Activated naive CD4-positive, alpha-beta T cell treated with anti-CD3 and anti-CD28 coated beads, Interleukin-2, amount 50 U/mL, for 16 hours (primary cell): ENCODE measurements at places on chromosomes 4 and X.

DNA sequence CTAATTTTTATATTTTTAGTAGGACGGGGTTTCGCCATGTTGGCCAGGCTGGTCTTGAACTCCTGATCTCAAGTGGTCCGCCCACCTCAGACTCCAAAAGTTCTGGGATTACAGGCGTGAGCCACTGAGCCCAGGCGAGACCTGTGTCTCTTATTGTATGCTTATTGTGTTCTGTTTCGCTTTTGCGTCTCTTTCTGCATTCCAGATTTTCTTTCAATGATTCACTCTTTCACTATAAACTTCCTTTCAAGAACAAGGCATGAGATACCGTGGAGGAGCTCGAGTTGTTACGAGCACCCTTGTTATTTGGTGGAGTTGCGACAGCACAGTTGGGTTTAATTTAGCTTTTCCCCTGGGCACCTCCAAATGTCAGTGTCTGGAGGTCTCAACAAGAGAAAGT is 366.7 kb upstream of the FAT1 start:
- DNase-seq = no peak

DNA sequence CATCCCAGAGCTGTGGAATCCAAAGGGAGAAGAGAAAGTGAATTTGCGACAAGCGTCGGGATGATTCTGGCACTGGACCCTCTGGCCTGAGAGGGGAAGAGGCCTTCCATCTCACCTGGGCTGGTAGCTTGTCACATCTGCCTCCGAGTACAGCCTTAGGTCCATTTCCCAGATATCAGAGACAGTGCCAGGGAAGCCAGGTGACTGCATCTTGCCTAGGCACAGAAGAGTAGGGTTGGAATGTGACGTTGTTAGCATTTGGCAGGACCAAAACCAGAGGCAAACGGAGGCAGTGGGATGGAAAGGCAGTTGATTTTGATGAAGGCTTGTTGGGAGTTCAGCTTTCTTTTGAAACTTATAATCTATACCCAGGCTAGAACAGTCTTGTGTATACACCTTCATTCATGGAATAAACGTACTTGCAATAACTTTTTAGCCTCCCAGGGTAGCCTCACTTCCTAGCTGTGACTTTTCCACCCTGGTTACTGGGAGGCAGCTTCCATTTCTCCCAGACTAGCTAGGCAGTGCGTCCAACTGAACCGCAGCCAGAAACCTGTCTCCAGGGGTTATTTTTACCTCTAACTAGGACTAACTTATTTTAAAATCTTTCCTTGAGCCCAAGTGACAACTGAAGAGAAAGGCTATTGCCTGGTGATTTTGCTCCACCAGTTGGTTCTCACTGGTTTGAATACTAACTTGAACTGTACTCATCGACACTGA is 5.9 kb downstream of the SOD3 start:
- DNase-seq = no peak

DNA sequence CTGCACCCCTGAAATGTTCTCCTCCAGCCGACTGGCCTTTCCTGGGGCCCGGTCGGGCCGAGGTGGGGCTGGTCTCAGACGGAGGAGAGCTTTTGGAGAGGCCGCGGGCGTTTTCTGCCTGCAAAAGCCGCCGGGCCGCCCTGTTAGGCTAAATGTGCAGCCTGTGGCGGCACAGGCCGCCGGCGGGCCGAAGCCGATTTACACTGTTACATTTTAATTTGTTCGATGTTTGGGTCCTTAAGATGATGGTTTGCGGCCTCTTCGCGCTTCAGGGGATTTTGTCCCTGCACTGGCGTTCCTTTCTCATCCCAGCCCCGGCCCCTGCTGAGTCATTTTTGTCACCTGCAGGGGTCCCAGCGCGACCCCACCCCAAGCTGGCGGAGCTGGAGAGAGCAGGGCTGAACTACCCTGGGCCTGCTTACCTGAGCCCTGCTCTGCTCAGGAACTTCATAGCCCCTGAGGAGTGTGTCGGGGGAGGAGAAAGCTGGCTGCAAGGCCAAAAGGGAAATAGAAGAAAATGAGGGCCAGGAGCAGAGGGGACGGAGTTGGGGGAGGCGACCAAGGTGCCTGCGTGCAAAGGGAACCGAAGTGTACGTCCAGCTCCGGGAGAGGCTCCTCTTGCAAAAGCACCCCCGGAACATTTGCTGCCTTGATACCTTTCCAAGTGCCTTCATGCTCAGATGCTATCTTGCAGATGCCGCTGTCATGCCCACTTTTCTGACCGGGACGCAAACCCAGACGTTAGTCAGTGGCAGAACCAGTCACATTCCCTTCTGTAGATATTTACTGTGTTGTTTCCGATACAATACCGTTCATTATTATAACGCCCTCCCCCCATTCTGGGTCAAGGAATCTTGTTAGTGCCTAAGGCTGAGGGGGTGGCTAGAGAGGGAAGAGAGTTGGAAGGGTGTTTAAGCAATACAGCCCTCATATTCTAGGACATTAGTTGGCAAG is 977 bp upstream of the RBBP7 start:
- no peak for DNase-seq

DNA sequence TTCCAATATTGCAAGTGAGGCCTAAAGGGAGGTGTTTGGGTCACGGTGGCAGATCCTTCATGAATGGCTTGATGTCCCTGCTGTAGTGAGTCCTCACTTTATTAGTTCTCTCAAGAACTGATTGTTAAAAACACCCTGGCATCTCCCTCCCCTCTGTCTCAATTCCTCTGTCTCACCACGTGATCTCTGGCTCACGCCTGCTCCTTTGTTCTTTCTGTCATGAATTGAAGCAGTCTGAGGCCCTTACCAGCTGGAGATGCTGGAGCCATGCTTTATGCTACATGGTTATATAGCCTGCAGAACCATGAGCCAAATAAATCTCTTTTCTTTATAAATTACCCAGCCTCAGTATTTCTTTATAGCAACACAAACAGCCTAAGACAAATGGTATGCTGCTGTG is 980.7 kb upstream of the GRIA3 start:
- no peak for DNase-seq

DNA sequence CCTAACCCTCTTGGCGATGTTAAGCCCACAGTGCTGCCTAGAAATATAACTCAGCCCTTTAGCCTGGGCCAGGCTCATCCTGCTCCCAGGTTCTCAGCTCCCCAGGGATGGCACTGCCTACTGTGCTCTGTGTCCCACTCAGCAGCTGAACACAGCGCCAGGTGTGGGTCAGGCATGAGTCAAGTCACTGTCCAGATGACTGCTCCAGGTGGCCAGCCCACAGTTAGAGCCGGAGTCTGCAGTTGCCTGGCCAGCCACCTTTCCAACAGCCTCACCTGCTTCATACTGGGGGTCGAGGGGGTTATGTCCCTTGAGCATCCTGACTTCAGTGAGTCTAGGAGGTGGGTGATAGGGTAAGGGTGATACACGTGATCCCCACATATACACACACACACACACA is 48.4 kb downstream of the TBC1D14 start:
- DNase-seq = no peak

GRCh38 chr4:5638316-5638715 is 70.0 kb downstream of the EVC2 start:
- no peak for DNase-seq

DNA sequence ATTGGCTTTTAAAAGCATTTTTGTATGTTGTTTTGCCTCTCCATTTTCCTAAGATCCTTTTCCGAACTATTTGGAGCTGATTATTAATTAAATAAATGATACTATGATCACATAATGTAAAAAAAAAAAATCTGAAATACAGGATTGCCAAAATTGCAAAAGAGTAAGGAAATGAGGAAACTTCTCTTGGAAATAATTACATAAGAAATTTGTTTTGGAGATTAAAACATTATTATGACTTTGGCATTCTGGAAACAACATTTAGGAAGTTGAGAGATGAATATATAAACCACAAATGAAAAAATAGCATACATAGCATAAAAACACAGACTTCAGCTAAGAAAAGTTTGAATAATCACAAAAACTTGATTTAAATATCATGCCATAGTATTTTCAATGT is 33.5 kb downstream of the PF4 start:
- no peak for DNase-seq

GRCh38 chr4:154578919-154579318 is 11.6 kb downstream of the FGA start:
- no peak for DNase-seq

GRCh38 chr4:149985981-149986380 is 92.3 kb upstream of the DCLK2 start:
- DNase-seq = no peak

DNA sequence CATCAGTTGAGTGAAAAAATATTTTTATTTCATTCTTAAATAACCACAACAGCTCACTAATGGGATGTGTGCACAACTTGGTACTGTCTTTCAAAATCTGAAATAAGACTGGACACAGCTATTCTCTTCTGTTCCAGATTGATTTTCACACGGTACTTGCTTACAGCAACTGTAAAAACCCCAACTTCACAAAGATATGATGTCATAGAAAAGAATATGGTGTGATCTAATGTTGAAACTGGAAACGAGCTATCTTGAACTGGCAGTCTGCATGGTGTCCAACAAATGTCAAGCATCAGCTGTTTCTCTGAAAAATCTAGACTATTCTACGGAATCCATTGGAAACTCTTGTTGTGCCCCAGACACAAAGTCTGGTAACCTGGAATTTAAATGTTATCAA is 14.7 kb downstream of the HELQ start:
- no peak for DNase-seq

GRCh38 chrX:136963973-136964372 is 69.8 kb downstream of the GPR101 start:
- DNase-seq = no peak

DNA sequence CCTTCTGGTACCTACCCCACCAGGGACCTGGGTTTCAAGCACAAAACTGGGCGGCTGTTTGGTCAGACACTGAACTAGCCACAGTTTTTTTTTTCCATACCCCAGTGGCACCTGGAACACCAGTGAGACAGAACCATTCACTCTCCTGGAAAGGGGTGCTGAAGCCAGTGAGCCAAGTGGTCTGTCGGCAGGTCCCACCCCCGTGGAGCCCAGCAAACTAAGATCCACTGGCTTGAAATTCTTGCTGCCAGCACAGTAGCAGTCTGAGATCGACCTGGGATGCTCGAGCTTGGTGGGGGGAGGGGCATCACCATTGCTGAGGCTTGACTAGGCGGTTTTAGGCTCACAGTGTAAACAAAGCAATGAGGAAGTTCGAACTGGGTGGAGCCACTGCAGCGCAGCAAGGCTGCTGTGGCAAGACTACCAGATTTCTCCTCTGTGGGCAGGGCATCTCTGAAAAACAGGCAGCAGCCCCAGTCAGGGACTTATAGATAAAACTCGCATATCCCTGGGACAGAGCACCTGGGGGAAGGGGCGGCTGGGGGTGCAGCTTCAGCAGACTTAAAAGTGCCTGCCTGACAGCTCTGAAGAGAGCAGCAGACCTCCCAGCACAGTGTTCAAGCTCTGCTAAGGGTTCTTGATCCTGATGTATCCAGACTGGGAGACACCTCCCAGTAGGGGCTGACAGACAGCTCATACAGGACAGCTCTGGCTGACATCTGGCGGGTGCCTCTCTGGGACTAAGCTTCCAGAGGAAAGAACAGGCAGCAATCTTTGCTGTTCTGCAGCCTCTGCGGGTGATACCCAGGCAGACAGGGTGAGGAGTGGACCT is 223.0 kb downstream of the COX18 start:
- DNase-seq = no peak

DNA sequence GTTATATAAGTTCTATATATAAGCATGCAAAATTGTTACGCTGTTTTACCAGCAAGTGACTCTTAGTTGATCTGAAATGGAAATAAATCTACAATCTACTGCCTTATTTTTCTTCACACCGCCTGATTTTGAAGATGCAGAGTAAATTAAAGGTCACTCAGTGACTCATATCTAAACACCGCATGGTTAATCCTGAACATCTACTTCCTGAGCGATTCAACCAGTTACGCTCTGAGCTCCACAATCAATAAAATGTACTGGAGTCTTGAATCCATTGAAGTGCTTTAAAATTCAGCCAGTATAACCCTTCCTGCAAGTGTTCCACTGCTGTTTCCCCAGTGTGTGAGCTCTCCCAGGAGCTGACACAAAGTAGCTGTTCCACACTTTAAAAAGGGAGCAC is 192.8 kb downstream of the SLC7A11 start:
- DNase-seq = no peak

- DNase-seq = no peak
These were observed 10.6 kb downstream of the SULT1B1 start for GRCh38 chr4:69749771-69750170.
